ENCODE measurements at places on chromosomes 13 and 19.
A peak's percentile ranks its signal among the peaks of the same experiment; 100 is the strongest.

GRCh38 chr13:58883405-58883804 lies 1251.9 kb downstream of the PCDH17 start:
- no peak for DNase-seq

DNA sequence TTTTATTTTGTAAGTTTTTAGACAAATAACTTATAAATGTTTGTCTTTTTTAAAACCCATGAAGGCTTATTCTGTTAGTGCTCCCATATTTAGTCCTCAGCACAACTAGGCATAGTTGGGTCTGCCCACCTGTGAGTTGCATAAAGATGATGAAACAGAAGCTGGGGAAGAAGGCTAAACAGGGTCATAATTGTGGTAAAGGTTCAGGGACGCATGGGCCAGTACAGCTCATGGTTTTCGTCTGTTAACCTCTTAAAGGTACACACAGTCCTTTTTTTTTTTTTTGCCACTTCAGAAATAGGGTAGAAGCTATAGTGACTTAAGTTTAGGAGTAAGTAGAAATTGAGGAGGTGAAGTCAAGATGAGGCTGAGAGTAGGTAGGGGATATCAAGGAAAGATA lies 58.3 kb downstream of the TM9SF2 start:
- DNase-seq, result no peak

DNA sequence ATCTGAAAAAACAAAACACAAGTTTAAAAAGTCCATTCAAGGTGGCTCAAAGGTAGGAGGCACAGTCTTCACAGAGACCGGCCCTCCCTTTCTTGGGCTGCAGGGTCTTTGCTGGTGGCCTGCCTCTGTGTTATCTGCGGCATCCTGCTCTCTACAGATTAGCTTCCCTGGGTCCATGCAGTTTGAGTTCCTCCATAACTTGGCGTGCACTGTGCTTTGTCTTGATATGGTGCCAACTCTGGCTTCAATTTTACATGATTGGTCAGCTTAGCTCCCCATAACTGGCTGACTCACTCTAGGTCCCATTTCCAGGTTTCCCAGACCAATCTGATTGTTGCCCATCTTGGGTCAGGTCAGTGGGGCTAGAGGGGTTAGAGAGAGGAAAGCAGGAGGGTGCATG lies 41.8 kb downstream of the TPT1 start:
- DNase-seq, result peak; percentile 56

GRCh38 chr13:99221567-99222239 lies 21.0 kb downstream of the UBAC2 start:
- no peak for DNase-seq

DNA sequence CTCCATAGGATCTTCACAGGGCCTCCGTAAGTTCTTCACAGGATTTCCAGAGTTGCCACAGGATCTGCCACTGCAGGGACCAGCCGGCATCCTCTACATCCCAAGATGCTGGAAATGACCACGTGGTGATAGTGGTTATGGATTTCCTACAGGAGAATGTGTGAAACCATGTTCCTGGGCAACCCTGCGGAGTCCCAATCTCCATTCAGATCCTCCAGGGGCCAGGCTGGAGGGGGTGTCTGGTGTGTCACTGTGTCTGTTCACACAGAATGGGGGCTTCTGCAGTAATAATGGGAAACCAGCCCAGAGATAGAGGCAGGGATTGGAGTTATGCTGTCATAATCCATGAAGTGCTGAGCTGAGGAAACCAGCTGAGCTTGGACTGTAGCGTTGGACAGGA lies 8.6 kb downstream of the LILRA6 start:
- no peak for DNase-seq

DNA sequence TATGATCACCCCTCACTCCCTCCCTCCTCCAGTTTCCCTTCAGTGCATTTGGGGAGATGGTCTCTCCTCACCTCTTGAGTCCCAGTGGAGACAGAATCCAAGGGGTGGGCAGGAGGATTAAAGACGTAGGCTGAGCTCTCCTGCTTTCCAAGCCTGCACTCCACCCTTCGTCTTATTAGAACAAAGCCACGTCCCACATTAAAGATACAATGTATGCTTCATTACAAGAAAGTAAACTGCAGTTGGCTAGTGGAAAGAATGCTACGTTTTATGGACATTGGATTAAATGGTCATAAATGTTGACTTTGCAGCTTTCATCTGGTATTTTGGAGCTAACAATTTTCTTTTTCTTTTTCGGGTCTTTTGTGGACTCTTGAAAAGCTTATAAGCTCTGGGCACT lies 1.5 kb upstream of the KLK11 start:
- no peak for DNase-seq

DNA sequence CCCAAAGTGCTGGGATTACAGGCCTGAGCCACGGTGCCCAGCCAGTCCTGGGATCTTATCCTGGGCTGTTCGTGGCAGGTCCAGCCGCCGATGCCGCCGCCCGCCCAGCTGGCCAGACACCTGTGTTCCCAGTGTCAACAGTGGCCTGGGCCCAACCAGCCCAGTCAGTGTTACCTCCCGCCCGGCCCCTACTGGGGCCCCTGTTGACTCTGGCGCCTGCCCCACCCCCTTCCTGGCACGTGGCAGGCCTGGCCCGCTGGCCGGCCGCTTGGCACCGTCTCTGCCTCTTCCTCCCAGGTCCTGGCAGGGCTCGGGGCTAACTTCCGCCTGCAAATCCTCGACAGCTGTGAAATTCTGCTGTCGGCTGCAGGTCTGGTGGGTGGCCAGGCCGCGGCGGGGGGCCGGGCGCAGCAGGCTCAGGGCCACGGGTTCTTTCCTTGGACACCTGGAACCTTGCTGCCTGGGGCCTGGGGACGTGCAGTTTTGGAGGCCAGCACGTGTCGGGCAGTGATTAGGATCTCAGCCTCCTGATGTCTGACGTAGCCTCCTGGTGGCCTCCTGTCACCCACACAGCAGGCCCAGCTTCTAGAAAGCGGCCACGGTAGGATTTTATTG lies 9.1 kb downstream of the ARID3A start:
- no peak for DNase-seq

DNA sequence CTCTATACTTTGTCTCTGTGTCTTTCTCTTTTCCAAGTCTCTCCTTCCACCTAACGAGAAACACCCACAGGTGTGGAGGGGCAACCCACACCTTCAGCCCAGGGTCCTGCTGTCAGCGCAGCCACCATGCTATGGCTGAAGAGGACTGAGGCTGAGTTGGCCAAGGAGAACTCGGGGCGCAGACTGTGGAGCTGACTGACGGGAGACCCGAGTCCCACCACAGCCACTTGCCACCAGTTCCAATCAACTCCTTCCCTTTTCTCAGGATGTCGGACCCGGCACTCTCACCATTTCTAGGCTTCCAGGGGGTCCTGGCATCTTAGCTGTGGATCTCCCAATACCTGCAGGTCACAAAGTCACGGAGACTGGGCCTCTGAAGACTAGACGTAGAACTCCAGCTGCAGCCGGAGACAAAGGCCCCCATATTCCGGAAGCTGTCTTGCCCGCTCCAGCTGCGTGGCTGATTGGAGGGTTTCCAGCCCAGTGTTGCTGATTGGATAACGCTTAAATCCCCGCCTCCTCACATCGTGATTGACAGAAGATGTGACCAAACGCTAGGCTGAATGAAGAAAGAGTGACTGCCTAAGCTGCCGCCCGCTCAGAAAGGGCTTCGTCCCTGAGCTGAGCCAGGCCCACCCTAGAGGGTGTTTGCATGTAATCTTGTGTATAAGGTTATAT lies 63.6 kb downstream of the ZNF429 start:
- peak; percentile 97 for DNase-seq

DNA sequence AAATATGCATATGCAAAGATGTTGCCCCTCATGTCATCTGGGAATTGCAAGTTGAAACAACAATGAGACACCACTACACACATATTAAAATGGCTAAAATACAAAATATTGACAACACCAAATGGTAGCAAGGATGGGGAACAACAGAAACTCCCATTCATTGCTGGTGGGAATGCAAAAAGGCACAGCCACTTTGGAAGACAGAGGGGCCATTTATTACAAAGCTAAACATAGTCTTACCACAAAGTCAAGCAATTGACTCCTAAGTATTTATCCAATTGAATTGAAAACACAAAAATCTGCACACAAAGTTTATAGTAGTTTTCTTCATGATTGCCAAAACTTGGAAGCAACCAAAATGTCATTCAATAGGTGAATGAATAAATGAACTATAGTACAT lies 6.1 kb upstream of the SERPINE3 start:
- DNase-seq, result no peak

GRCh38 chr19:12636631-12637030 lies 25.9 kb downstream of the ZNF791 start:
- no peak for DNase-seq

DNA sequence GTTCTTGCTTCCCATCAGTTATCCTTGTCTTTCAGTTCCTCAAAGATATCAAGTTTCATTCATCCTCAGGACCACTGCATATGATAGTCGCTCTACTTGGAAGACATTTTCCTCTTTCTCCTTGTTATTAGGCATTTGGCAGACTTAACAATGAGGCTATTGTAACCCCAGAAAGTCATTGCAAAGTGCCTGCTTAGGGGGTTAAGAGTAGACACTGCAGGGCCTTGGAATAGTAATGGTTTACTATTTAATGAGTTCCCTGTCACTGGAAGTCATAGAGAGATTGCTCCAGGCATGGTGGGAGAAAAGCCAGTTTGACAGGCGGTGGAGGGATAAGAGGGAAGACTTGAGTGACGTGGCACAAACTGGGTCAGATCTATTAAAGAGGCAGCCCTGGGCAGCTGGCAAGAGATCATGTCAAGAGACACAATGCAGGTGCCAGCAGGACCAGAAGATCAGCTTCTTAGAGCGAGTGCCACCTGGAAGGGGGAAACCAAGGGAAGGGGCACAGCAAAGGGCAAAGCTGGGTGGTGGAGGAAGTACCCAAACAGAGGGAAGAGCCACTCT lies 16.8 kb upstream of the CPB2 start:
- DNase-seq, result no peak

GRCh38 chr19:51440846-51441409 lies 17.3 kb downstream of the SIGLEC8 start:
- no peak for DNase-seq

- DNase-seq, result no peak
These were observed 3.3 kb downstream of the MTIF3 start for GRCh38 chr13:27446986-27447583.

DNA sequence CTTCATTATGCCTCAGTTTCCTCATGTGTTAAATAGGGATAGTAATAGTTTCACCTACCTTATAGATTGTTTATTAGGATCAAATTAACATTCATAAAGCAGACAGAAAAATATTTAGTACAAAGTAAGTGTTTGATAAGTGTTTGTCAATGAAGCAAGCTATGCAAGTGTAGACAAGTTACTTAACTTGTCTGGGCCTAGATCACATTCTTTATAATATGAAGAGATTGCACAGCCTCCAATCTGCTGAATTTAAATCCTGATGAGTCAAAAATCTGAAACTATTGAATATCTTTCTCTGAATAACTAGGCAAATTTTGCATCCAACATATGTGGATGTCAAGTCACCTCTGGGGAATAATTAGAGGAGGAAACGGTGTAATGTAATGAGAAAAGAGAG lies 170.5 kb downstream of the MZT1 start:
- no peak for DNase-seq

DNA sequence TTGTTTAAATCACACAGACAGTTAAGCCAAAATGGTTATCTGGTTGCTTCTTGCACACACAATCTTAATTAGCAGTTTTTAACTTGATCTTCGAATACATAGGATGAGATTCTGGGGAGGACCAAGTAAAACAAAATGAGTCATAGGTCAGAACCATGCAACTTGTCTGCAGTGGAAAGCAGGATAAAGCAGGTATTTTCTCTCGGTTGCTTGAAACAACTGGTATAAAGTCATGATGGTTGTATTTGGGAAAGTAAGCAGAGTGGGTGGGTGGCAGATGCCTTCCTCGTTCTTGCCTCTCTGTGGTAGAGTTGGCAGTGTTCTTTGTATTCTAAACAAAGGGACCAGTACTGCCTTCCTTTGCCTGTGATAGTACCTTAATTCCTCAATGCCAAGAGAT lies 167.0 kb downstream of the COG6 start:
- DNase-seq, result no peak

GRCh38 chr13:44104197-44104490 lies 224.4 kb downstream of the LACC1 start:
- no peak for DNase-seq

GRCh38 chr19:16022251-16022650 lies 54.0 kb upstream of the TPM4 start:
- DNase-seq, result no peak

DNA sequence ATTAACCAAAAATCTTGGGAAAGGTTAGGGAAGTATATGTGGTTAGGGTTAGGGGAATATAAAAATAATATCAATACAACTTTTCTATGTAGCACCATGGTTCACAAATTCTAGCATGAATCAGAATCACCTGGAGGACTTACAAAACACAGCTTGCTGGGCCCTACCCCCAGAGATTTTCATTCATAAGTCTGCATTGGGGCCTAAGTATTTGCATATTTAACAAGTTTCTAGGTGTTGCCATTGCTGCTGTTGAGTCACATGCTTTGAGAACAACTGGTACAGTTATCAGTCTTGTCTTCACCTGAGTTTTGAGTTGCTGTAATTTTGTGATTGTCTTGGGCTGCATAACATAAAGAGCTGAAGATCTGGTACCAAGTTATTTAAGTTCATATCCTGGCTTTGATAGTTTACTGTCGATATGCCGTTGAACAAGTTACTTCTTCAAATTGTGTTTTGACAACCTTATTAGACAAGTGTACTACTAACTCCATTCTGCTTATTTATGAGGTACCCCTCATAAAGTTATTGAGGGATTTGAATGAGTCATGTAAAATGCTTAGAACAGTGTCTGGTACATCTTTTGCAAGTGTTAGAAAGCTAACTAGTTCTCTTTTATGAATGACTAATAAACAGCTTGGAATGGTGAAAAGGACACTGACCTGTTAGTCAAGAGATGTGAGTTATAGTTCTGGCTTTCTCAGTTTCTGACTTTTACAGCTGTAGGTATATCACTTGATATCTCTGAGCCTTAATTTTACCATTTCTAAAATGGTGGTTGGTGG lies 132.9 kb downstream of the PAN3 start:
- DNase-seq, result no peak

Data from hematopoietic multipotent progenitor cell treated with erythropoietin and hydrocortisone succinate and interleukin-3 and kit ligand, for 17 days (in vitro differentiated cells).